SK-N-DZ (cell line): ENCODE measurements at places on chromosomes 11 and 22.

DNA sequence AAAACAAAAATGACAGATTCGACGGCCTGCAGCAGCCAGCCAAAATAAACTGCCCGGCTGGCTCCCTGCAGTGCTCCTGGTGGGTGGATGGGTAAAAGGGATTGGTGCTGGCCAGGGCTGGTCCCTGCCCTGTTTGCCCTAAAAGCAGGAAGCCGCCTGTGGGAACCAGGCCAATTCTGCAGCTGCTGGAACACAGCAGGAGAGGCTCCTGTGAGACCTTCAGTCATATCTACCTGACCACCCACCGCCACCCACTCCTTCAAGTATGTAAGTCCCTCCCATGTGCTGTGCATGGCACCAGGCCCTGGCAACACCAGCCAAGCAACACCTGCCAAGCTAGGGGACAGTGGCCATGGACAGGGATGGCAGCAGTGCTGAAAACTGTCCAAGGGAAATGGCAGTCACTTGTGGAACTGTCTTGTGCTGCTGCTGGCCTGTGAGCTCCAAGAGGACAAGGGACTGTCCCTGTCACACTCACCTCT, 48.7 kb upstream of the ARFGAP3 start:
- DNase-seq, result no peak

GRCh38 chr11:48029681-48030290, 49.4 kb downstream of the PTPRJ start:
- no peak for DNase-seq

- DNase-seq, result no peak
Observed at GRCh38 chr11:96234866-96235441, 108.0 kb downstream of the MAML2 start.

DNA sequence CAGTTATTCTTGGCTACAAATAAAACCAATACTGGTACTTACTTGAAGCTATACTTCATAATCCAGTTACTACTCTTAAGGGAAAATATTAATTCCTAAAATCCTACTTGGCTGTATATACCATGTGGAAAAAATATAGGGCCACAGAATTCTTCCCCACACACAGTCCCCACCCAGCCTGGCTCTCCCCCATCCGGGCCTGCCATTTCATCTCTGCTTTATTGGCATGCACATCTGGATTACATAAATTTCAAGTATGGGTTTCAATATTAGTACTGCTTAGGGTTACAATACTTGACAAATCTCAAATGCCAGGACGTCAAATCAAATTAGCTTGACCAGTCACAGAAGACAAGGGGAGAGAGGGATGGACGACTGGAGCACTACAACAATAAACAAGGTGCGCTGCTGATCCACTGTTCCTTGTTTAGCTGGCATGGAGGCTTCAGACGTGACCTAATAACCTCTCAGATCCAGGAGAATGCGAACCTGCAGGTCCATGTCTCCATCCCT, 81.4 kb downstream of the ABTB2 start:
- DNase-seq, result no peak

- no peak for DNase-seq
Observed at GRCh38 chr22:35191412-35191811, 65.9 kb upstream of the HMGXB4 start.

- no peak for DNase-seq
Observed at GRCh38 chr22:17100621-17101020, 15.8 kb downstream of the IL17RA start.

DNA sequence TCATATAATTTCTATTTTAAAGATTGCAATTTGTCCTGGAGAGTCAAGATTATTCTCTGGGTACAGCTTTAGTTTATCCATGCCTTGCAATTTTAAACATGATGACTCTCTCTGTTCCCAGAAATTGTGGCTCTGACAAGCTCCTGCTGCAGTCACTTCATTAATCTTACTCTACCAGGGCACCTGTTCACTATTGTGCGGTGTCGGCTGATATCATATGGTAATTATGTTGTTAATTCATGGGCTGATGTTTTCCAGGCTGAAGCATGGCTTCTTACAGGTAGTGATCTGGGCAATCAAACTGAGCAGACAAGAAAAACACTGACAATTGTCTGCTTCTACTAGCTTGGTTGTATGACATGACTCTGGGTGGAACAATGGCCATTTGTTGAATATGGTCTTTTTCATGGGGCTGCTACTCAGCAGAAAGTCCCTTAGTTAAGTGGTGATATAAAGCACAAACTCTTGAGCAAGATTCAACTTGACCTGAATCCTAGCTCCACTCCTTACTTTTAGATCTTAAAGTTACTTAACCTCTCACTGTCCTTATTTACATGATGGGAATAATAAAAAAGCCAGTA, 230.7 kb downstream of the FAT3 start:
- DNase-seq, result peak; percentile 82

GRCh38 chr11:88555018-88555828, 217.7 kb upstream of the CTSC start:
- DNase-seq, result no peak
